ENCODE measurements at places on chromosomes 6 and 20. TPM values are rescaled to one million over a fixed set of nuclear protein-coding genes. Genes with fewer than 3 reads are reported as not detected.

- H3K4me3 ChIP-seq: peak overlapping the region; percentile 11
- H3K27me3 ChIP-seq: no peaks in the 10 kb centered on the region
- no peak overlapping the region for H3K27ac ChIP-seq
- no peak for DNase-seq
These were observed 3.1 kb upstream of the OSBPL2 start for GRCh38 chr20:62235001-62235776.

- no peak overlapping the region for H3K4me3 ChIP-seq
- no peaks in the 10 kb centered on the region for H3K27me3 ChIP-seq
- H3K36me3 ChIP-seq: no peaks in the 10 kb centered on the region
- no peak for DNase-seq
- H3K27ac ChIP-seq: no peak overlapping the region
These were observed 46.1 kb downstream of the MBOAT1 start for GRCh38 chr6:20166210-20166609.

MEP1A gene
- not detected for total RNA-seq

PET117 gene
- total RNA-seq: 17.8 TPM

GRCh38 chr6:163828038-163828795, 413.7 kb downstream of the QKI start:
- no peak for DNase-seq

GRCh38 chr20:32528171-32528891, 56.8 kb downstream of the NOL4L start:
- peaks cover 2% of the 10 kb centered on the region for H3K27me3 ChIP-seq
- DNase-seq: no peak
- H3K4me1 ChIP-seq: peaks cover 57% of the 10 kb centered on the region
- peak overlapping the region; percentile 97 for H3K27ac ChIP-seq
- peak overlapping the region; percentile 78 for H3K4me3 ChIP-seq

DNA sequence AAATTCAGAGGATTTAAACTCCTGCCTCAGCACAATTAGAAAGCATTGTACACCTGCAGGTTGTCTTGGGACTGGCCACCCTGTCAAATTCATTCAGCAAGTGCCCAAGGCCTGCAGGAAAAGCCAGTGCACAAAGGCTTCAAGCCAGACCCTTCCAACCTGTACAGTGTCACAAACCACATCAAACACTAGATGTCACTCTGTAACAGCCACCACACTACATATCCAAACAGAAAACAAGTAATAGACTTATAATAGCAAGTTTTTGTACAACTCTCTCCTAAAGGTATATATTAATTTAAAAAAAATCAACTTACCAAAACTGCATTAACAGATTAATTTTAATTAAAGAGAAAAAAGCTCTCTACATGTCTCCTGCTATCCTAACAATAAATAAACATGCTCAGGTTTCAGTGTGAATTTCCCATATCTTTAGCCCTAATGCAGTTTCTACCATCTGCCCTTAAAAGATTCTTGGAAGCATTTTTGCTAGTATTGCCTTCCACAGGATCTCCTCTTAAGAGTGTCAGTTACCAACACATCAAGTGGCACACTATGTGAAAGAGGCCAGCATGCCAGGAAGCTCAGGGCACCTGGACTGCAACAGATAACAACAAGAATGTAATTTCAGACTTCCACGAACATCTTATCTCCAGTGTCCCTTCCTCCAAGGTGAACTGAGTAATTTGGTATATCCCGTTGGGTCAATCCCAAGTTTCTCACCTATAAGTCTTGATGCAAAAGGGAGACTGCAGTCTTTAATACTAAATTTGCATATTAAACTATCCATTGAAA, 47.5 kb downstream of the RALGAPA2 start:
- H3K4me3 ChIP-seq: no peak overlapping the region
- no peak overlapping the region for H3K27ac ChIP-seq
- no peaks in the 10 kb centered on the region for H3K36me3 ChIP-seq
- no peak for DNase-seq
- no peaks in the 10 kb centered on the region for H3K27me3 ChIP-seq
- peaks cover 16% of the 10 kb centered on the region for H3K4me1 ChIP-seq

- H3K27ac ChIP-seq: peak overlapping the region; percentile 71
- H3K27me3 ChIP-seq: peaks cover 5% of the 10 kb centered on the region
- H3K4me3 ChIP-seq: no peak overlapping the region
These were observed 24.1 kb upstream of the MRGBP start for GRCh38 chr20:62772103-62772611.

DNA sequence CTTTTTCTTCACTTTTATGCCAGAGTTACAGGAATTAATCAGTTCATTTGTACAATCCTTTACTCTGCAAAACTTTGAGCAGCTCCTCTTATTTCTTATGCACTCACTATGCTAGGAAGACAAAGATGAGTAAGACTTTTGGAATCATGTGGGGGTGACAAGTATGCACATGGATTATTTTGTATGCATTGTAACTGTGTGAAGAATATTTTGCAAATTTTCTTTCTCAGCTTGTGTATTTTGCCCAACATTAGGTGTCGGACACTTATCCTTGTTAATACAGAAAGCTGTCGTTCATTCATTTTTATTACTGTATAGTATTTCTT, 88.6 kb downstream of the PPP1R14C start:
- H3K4me1 ChIP-seq: peaks cover 30% of the 10 kb centered on the region
- H3K27me3 ChIP-seq: no peaks in the 10 kb centered on the region
- H3K4me3 ChIP-seq: no peak overlapping the region
- no peak overlapping the region for H3K27ac ChIP-seq

- no peak overlapping the region for H3K27ac ChIP-seq
- DNase-seq: no peak
- H3K4me1 ChIP-seq: no peaks in the 10 kb centered on the region
- H3K27me3 ChIP-seq: peaks cover 19% of the 10 kb centered on the region
- H3K4me3 ChIP-seq: no peak overlapping the region
- H3K36me3 ChIP-seq: no peaks in the 10 kb centered on the region
These were observed 11.3 kb upstream of the SRSF6 start for GRCh38 chr20:43446361-43446879.

TREML2 gene
- not detected for total RNA-seq

DNA sequence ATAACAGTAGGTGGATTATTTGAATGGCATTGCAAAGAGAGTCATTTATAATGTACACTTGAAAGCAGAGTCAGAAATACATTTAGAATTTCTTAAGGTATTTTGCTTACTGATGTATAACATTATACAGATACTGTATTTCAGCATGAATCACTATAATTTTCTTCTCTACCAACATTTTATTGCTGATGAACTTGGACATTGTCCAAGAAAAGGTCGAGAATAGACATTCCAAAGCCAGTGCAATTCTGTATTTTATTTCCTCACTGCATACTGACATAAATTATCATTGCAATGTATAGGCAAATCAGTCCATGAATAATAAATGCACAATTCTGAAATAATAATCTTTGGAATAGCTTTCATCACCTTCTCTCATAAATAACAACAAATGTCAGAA, 1420.0 kb upstream of the EYS start:
- no peaks in the 10 kb centered on the region for H3K27me3 ChIP-seq
- H3K4me3 ChIP-seq: no peak overlapping the region
- H3K36me3 ChIP-seq: no peaks in the 10 kb centered on the region

DNA sequence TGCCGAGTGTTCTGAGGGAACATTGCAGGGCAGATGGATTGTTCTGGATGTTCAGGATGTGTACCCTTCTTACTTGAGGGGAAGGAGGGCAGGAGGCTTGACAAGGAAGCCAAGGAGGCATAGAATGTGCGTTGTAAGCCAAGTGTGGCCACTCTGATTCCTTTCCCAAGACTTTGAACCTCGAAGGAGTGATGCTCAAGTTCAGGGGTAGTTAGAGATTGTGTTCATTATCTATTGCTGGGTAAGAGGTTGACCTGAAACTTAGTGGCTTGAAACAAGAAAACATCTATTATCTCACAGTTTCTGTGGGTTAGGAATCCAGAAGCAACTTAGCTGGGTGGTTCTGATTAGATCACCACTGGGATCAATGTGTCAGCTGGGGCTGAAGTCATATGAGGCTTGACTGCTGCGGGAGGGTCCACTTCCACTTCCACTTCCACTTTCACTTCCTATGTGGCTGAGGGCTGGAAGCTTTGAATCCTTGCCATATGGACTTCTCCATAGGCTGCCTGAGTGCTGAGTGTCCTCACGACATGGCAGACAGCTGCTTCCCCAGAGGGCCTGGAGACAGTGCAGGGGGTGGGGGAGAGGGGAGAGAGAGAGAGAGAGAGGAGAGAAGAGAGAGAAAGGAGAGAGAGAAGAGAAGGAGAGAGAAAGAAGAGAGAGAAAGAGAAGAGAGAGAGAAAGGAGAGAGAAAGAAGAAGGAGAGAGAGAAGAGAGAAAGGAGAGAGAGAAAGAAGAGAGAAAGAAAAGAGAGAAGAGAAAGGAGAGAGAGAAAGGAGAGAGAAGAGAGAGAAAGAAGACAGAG, 6.9 kb upstream of the CD40 start:
- H3K4me1 ChIP-seq: no peaks in the 10 kb centered on the region
- no peaks in the 10 kb centered on the region for H3K36me3 ChIP-seq
- no peak for DNase-seq
- no peak overlapping the region for H3K27ac ChIP-seq
- no peak overlapping the region for H3K4me3 ChIP-seq

GRCh38 chr20:4592316-4593148, 129.2 kb upstream of the PRND start:
- peaks cover 40% of the 10 kb centered on the region for H3K27me3 ChIP-seq
- no peaks in the 10 kb centered on the region for H3K36me3 ChIP-seq
- peak overlapping the region; percentile 17 for H3K4me3 ChIP-seq
- peak; percentile 71 for DNase-seq

DNA sequence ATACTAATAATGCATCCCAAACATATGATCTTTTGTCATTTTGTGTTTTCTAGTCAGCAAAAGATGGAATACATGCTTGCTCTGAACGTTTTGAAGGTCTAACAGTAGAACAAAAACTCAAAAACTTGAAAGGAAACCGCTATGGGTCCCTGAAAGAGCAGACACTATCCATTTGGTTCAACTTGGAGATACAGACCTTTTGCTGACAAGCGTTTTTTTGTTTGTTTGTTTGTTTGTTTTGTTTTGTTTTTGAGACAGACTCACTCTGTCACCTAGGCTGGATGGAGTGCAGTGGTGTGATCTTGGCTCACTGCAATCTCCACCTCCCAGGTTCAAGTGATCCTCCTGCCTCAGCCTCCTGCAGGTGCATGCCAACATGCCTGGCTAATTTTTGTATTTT, 644.3 kb upstream of the PTCHD4 start:
- no peaks in the 10 kb centered on the region for H3K36me3 ChIP-seq
- no peak overlapping the region for H3K4me3 ChIP-seq
- H3K4me1 ChIP-seq: no peaks in the 10 kb centered on the region

HEBP2 gene
- 31.5 TPM for total RNA-seq

TFAP2D gene
- not detected for total RNA-seq

GRCh38 chr20:34010405-34010931, 16.8 kb downstream of the RALY start:
- H3K27me3 ChIP-seq: no peaks in the 10 kb centered on the region
- peaks cover 6% of the 10 kb centered on the region for H3K36me3 ChIP-seq
- peak overlapping the region; percentile 31 for H3K27ac ChIP-seq
- H3K4me1 ChIP-seq: peaks cover 67% of the 10 kb centered on the region
- H3K4me3 ChIP-seq: peak overlapping the region; percentile 47

DNA sequence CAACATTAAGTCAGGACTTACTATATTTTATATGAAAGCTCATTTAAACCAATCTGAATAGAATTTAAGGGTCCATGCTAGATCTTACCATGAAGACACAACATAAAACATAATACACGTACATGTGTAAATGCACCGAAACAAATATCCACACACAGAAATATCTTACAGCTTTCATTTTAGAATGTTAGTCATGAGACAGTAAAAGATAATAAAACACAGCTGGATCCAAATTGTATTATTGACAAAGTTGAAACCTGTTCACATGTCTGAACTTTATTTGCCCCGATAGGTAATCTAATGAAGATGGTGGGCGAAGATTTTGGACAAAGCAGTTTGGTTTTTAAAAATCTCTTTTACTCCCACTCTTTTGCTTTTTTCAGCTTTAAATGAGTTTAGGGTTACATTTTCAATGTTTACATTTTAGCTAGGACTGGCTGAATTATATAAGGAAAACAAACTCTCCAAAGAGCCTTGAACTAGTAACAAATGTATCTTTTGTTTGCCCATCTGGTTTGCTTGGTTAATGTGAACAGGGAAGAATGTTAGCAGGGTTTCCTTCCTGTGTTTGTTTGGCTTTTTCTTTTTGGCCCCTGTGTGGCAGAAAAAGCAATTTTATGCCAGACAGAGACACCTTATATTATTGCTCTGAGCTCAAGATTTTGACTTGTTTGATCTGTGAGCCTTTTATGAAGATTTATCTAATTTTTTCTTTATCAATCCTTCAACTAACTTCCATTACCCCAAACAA, 5.1 kb upstream of the TMEM181 start:
- DNase-seq: no peak
- no peak overlapping the region for H3K4me3 ChIP-seq
- H3K4me1 ChIP-seq: peaks cover 21% of the 10 kb centered on the region
- no peaks in the 10 kb centered on the region for H3K27me3 ChIP-seq
- no peaks in the 10 kb centered on the region for H3K36me3 ChIP-seq

DNA sequence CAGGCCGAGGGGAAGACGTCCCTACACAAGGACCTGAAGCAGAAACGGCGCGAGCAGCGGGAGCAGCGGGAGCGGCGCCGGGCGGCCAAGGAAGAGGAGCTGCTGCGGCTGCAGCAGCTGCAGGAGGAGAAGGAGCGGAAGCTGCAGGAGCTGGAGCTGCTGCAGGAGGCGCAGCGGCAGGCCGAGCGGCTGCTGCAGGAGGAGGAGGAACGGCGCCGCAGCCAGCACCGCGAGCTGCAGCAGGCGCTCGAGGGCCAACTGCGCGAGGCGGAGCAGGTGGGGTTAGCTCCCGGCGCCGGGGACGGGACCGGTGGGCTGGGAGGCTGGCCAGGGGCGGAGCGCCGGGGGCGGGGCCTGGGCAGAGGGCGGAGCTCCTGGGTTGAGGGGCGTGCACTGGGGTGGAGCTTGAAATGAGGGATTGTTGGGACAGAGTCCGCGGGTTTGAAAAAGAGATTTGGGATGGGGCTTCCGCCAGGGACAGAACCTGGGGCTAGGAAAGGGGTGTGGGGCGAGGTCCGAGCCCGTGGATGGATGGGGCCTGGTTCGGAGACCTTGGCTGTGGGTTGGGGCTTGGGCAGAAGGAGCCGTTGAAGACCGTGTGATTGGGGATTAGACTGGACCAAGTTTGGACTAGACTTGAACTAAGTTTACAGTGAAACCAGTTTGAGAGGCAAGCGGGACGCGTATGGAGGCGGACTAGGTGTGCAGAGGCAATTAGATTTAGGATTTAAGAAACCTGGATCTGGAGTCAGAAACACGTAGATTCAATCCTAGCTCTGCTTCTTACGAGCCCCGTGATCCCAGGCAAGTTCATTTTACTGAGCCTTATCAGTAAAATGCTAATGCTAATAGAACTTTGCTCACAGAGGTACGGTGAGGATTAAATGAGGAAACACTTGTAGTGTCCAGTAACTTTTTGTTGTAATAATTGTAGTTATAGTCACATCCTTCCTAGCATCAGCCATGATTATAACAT, 20.9 kb downstream of the DEF6 start:
- H3K4me3 ChIP-seq: peak overlapping the region; percentile 90
- peaks cover 19% of the 10 kb centered on the region for H3K27me3 ChIP-seq
- DNase-seq: peak; percentile 97
- H3K27ac ChIP-seq: peak overlapping the region; percentile 91
- H3K4me1 ChIP-seq: peaks cover 18% of the 10 kb centered on the region
- H3K36me3 ChIP-seq: no peaks in the 10 kb centered on the region
